Stomach (tissue), 19 donors: ENCODE measurements at places on chromosomes 1 and 21.

- DNase-seq: no peak
Measured at GRCh38 chr1:164728719-164729118, 169.7 kb downstream of the PBX1 start.

GRCh38 chr1:77688939-77689338 is 6.5 kb upstream of the ZZZ3 start:
- no peak for DNase-seq

DNA sequence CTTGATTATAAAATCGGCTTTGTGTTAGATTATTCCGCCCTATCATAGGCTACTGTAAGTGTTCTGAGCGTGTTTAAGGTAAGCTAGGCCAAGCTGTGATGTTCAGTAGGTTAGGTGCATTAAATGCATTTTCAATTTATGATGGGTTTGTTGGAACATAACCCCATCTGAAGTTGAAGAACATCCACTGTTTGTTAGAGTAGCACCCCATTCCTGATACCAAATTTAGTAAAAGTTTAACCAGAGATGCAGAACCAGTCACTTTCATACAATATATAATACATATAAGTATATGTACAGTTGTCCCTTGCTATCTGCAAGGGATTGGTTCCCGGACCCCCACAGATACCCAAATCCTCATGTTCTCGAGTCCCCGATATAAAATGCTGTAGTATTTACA is 16.1 kb downstream of the UBASH3A start:
- no peak for DNase-seq

- DNase-seq: no peak
Measured at GRCh38 chr1:159920651-159921050, 4.7 kb downstream of the TAGLN2 start.
